NCI-H1436 treated with DMSO at 0.1 percent for 48 hours (cell line): ENCODE measurements at places on chromosomes 5 and 9.

- DNase-seq: no peak
Observed at GRCh38 chr5:139961435-139962157, 81.5 kb downstream of the NRG2 start.

GRCh38 chr5:132261881-132262845 is 4.7 kb downstream of the PDLIM4 start:
- DNase-seq: no peak

GRCh38 chr5:93572101-93572607 is 8.9 kb downstream of the NR2F1-AS1 start:
- no peak for DNase-seq

- no peak for DNase-seq
Observed at GRCh38 chr5:109483395-109483971, 73.7 kb upstream of the PJA2 start.

DNA sequence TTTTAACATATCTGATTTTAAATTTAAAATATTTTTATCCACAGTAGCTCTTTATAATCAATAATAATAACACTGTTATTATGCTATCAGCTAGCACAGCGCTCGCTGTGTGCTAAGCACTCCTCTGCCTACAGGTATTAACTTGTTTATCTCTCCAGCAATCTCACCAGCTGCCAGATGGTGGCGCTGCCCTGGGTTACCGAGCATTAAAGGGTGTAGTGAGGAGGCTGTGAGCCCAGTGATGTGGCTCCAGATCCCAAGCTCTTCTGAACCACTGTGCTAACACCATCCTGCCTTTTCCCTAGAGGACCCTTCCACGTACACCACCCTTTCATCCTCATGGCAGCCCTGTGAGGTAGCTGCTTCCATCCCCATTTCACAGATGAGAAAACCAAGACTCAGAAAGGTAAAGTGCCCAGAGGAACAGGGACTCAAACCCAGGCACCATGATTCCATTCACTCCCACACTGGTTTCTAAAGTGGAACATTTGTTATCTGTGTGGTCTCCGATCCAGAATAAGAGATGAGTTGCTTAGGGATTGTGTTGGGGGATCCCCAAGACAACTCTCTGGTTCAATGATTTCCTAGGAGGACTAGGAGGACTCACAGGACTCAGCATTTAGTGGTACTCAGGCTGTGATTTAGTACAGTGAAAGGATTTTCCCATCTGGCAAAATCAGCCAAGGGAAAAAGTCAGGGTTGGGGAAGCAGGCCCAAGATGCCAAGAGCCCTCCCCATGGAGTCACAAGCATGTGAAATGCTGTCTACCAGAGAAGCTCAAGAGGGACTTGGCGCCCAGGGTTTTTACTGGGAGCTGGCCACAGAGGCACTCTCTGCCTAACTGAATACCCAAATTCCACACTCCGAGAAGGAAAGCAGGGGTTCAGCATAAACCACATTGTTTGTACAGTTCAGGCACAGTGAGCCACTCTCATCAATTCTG is 7.0 kb downstream of the IGFBPL1 start:
- no peak for DNase-seq

DNA sequence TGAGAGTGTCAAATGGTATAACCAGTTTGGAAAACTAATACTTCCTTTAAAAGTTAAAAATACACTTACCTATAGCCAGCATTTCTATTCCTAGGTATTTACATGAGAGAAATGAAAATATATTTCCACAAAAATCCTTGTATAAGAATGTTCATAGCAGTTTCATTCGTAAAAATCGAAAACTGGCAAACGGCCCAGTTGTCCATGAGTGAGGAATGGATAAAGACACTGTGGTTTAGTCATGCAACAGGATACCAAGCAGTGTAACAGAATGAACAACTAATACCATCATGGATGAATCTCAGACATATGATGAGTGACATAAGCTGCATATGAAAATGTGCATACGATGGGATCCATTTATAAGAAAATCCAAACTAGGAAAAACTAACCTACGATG is 136.7 kb downstream of the MACROH2A1 start:
- DNase-seq: no peak

DNA sequence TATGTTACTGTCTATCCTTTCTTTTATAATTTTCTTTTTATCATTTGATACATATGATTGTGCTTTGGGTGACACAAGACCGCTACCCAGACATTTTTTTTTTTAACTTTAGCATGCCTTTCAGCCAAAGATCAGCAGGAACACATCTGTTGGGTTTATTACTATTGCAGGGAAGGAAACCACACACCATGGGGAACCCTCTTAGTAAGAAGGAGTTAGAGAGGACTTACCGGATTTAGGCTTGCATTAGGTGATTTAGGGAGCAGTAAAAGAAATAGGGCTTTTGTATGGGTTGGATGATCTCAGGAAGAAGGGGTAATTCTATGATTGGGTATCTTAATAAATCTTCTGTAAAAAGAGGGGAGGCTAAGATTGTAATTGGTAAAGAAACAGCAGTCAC is 138.2 kb downstream of the SNX18 start:
- no peak for DNase-seq

- DNase-seq: no peak
Observed at GRCh38 chr5:15995341-15996052, 184.1 kb downstream of the MARCHF11 start.

DNA sequence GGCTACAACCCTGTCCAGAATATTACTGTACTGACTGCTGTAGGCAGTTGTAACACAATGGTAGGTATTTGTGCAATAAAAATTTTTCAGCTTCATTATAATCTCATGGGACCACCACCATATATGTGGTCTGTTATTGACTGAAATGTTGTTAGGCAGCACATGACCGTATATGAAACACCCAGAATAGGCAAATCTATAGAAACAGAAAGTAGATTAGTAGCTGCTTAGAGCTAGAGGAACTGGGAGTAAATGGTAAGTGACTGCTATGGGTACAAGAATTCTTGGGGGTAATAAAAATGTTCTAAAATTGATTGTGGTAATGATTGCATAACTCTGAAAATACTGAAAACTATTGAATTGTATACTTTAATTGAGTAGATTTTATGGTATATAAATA is 185.7 kb downstream of the ESM1 start:
- no peak for DNase-seq

GRCh38 chr5:148540647-148541046 is 113.7 kb downstream of the HTR4 start:
- DNase-seq: no peak

GRCh38 chr9:110058304-110058953 is 149.5 kb downstream of the C9orf152 start:
- DNase-seq: no peak

- no peak for DNase-seq
Observed at GRCh38 chr9:114409103-114409780, 21.5 kb upstream of the AKNA start.

DNA sequence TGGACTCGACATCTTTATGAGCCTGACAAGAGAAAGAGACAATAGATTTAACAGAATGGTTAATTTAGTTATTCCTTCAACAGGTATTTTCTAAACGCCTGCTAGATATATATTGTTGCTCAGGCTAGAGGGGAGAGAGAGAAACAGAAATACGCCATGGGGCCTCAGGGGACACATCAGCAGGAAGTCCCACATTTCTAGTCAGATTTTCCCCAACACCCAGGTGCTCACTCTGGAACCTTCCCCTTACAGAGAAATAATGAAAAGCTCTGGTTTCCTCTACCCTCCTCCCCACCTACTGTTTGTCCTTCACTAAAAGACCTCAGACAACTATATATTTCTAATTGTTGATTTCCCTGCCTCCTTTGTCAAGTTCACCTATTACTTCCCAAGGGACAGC is 130.3 kb upstream of the TBC1D2 start:
- DNase-seq: no peak

GRCh38 chr5:134547579-134547978 is 22.1 kb downstream of the JADE2 start:
- no peak for DNase-seq

- DNase-seq: no peak
Observed at GRCh38 chr5:33721491-33722200, 170.1 kb downstream of the ADAMTS12 start.

DNA sequence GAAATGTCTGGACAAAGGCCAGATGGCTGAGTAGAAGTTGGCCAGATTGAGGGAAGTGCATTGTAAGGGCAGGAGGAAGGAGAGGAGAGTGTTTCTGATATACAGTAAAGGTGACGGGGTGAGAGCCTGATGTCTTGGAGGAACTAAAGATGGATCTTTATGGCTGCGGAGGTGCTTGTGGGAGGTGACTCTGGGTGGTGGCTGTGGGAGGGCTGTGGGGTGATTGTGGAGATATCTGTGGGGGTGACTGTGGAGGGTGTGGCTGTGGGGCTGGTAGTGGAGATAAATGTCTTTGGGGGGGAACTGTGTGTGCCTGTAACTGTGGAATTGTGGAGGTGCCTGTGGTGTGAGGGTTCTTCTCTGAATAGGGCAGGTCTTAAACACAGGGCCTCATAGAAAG is 121.4 kb downstream of the CMYA5 start:
- DNase-seq: no peak

DNA sequence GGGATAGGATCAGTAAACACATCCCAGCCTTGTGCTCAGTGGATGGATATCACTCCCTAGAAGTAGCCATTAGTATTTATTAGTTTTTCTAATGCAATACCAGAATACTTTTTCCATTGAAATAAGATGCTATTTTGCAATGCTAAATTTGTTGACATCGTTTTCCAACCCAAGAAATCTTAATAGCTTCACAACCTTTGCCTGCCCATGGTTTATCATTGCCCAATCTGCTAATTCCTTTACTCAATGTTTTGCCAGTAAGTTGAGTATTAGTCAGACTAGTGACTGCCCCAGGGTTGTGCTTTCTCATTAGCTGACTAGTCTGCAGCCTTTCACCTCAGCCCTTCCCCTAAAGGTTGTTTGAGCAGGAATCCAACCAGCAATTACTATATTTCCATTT is 62.9 kb downstream of the NREP start:
- no peak for DNase-seq

DNA sequence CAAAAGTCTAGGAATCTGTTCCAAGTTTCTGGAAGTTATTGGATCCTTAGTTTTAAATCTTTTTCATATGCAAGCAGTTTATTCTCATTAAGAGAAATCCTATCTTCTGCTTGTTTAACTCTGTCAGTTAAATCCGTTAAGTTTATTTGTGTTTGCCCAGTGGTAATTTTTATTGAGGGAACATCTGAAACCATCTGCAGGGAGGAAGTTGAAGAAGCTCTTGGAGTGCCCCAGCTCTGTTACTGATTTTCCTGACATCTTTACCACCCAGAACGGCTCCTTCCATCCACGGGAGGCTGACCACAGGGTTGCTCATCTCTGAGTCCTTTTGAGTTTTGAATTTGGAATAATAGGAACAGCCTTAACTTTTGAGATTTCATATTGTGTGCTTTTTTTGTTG is 99.9 kb upstream of the ZNF618 start:
- DNase-seq: no peak
